ENCODE measurements at places on chromosomes 5 and 9.

DNA sequence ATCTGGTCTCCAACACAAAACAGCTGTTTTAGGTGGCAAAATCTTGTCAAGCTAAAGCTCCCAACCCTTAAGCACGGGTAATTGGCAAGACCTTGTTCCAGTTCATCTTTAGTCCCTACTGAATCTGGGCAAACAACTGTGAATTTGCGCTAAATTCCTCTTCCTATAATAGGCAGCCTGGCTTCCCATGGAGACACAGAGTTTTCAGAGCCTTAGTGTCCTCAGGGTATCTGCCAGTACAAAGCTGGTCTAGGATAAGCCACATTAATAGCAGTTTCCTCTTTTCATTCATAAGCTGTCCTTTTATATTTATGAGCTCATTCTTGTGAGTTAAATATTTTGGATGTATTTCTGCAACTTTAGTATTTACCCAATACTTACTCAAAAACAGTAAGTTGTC lies 59.5 kb downstream of the FGF10 start:
- no peak for DNase-seq

GRCh38 chr9:95036676-95037075 lies 280.8 kb downstream of the FANCC start:
- DNase-seq = no peak

DNA sequence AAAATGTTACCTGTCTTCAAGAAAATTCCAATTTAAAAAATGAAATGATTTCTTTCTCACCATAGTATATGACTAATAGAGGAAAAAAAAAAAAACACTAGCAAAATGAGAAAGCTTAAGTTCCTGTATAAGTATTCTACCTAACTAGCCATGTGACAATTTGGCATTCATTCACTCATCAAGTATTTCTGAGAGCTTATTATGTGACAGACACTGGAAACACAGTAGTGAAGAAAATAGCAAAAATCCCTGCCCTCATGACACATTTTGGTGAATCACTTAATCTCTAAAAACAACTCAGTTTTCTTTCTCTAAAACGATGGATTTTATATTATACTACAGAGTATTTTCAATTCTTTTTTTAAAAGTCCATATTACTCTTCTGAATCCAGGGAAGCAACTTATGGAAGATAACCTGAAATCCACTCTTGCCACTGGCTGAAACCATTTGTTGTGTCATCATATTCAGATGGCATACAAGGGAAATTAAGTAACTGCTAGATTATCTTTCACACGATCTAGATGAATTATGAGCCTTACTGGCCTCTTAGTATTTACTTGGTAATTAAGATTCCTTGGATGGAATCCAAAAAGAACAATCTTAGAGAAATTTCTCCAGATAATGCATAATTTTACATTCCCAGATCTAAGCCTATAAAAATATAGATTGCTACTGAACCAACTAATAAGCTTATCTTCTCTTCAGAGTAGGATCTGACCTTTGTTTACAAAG lies 5.5 kb downstream of the PTBP3 start:
- no peak for DNase-seq

DNA sequence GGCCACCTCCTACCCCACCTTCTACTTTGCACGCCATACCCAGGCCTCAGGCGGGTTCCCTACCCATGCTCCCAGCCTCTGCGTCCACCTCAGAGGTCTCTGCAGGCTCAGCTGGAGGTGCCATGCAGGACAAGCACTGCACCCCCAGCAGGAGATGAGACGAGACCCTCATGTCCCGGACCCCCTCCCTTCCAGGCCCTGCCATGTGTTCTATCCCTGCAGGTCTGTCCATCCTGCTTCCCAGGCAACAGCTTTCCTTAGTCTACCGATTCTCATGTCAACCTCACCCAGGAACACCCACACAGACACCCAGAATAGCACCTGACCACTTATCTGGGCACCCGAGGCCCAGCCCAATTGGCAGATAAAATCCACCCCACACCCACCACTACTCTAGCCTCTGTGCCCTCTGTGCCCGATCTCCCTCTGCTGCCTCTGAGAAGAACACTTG lies 52.1 kb downstream of the SEMA4D start:
- DNase-seq = no peak

DNA sequence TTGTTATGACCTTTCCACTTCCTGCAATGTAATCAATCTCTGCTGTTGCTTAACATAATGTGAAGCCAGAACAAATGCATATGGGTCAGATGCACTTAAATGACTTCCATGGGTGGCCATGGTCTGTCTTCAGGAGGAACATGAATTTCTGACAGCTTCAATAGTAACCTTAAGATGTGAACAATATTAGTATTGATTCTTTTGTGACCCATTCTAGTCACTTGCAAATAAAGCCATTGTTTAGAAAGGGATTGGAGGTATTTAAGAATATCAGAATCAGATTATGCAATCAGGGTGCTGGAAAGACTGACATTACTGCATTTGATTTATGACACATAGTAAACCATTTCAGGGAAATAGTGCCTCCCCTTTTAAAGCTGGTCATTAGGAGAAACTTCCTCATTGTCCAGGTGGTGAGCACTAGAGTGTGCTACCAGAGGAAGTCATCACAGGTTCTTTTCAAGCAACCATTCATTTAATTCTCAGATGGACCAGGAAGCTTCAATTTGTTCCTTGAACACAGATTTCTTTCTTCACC lies 32.1 kb downstream of the GRIN3A start:
- DNase-seq = no peak

- DNase-seq = no peak
Measured at GRCh38 chr9:32525709-32526030, 326 bp downstream of the RIGI start.

- DNase-seq = no peak
Measured at GRCh38 chr5:171523781-171524180, 104.3 kb downstream of the FGF18 start.

DNA sequence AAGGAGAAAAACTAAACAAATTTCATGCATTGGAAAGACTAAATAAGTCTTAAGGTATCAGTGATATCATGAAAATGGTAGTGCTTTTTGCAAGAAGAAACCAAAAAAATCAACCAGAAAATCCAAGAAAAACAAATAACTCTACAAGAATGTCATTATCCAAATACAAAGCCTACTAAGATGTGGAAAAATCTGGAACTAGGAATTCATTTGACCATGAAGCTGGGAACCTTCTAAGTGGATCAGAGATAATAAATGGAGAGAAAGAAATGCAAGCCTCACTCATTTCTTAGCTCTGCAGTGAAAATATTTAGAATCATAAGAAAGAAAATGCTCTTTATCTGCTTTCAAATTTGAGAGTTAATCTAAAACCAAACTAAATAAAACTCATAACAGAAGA lies 51.3 kb downstream of the RASEF start:
- no peak for DNase-seq

DNA sequence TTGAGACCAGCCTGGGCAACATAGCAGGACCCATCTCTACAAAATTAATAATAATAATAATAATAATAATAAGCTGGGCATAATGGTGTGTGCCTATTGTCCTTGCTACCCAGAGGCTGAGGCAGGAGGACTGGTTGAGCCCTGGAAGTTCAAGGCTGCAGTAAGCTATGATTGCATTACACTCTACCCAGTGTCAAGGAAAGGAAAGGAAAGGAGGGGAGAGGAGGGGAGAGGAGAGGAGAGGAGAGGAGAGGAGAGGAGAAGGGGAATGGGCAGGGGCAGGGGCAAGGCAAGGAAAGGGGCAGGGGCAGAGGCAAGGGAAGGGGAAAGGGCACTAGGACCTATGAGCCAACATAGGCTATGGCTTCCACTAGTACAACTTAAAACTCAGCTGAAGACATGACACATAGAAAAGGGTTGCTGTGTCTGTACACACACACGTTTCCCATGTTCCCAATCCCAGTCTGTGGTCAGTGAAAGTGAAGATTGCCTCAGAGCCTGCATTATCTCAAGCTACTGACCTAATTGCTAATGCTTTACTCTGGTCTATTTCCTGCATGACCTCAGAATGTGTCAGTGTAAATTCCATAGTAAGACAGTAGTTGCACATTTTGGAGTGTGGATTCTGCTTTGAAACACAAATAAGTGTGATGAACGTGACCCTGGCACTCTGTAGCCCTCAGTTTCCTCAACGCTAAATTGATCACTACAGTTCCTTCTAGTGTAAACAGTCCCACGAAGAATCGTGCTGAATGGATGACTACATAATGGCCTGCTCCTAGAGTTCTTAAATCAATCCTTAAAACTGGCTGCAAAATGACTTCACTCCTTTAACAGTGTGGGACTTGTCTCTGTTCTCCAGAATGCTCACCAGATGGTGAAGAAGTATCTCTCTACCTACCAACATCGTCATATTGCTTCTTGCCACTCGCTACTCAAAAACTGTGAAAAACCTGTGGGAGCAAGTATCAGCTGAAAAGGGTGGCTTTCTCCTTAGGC lies 497.0 kb downstream of the RAB3C start:
- DNase-seq = peak; percentile 100

DNA sequence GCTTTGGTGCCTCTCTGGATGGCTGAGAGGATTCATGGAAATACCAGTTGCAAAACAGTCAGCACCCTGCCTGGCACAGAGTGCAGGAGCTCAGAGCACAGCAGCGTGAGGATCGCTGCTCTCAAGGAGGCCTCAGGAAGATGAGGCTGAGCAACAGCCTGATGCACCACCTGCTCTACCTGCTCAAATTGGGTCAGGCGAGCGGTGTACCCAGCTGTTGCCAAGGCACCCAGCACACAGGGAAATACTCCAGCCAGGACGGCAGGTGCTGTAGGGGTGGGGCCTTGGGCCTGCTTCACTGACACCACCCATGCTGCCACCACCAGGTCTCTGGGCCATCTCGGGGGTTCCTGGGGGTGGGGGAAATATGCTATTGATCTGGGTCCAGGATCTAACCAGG lies 4.3 kb downstream of the EEIG1 start:
- no peak for DNase-seq

DNA sequence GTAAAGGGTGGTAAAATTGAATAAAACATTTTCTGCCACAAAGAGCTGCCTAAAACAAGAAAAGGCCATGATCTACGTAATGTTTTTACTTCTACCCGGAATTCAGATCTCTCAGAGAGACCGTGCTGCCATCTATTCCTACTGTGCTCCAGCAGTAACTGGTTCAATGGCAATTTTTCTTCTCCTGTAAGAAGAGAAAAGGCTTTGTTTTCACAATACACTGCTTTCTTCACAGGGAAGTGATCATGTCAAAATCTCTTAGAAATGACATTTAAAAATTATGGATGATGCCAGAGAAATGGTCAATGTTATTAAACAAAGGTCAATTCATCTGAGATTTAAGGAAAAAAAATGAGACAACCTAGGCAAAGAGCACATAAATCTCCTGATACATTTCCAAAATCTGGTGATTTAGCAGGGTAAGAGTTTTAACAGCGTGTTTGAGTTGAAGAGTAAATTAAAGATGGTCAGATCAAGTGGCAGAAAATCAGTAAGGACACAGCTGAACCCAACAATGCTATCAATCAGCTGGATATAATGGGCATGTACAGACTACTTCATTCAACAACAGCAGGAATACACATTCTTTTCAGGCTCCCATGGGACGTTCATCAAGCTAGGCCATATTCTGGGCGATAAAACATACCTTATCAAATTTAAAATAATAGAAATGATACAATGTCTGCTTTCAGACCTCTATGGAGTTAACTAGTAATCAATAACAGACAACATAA lies 523.1 kb downstream of the CHSY3 start:
- no peak for DNase-seq

DNA sequence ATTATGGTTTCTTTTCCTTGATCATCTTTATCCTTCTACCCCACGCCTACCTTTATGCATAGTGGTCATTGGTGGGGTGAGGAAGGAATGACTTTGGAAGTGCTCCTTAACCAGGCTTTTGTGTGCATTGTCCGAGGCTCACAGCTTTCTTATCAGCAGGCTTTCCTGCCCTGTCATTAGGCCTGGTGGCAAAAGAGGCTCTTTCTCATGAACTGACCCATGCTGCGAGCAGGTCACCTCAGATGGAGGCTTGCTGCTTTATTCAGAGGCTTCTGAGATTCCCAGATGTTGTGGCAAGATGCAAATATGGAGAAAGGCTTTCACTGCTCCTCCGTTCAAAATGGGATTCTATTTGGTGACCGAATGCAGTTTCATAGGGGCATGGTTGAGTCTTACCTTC lies 57.4 kb upstream of the DMRTA1 start:
- no peak for DNase-seq

DNA sequence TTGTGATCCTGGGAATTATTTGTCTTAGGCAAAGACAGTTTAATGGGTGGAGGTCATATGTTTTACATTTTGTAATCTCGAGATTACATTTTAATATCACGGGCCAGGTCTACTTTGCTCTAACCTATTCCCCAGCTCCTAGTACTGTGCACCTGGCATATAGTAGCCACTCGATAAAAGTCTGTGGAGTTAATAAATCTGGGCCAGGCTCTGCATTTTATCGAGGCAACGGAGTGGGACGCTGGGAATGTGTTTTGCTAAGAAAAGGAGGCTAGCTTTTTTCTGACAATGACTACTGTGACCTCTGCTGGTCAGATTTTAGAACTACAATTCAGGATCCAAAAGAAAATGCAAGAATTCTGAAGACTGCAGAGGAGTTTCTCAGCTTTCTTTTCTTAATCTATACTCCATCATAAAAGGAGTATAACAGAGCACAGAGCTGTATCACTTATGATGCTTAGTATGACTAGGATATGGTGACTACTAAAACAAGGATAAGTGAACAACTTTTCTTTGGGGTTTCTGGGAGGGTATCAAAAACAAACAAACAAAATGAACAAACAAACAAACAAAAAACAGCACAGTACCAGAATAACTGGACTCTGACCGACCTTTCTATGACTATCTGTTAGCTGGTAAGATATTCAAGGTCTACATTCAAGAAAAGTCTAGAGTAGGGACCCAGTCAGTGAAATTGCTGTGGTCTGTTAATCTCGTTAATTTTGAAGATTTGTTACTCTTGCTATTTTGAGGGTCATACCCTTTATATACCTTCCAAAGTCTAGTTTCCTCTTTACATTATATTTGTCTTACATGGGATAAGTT lies 46.1 kb upstream of the CER1 start:
- peak; percentile 66 for DNase-seq

- DNase-seq = peak; percentile 47
Measured at GRCh38 chr5:119315516-119315949, 40.3 kb upstream of the TNFAIP8 start.

- DNase-seq = no peak
Measured at GRCh38 chr9:38176251-38176650, 107.2 kb upstream of the SHB start.

Measured in fibroblast of mammary gland (primary cell).